Karpas-422 (cell line): ENCODE measurements at places on chromosomes 12 and 14. TPM values are rescaled to one million over a fixed set of nuclear protein-coding genes. Genes with fewer than 3 reads are reported as not detected.

FAM90A1 gene
- total RNA-seq = not detected in 2 replicates

DNA sequence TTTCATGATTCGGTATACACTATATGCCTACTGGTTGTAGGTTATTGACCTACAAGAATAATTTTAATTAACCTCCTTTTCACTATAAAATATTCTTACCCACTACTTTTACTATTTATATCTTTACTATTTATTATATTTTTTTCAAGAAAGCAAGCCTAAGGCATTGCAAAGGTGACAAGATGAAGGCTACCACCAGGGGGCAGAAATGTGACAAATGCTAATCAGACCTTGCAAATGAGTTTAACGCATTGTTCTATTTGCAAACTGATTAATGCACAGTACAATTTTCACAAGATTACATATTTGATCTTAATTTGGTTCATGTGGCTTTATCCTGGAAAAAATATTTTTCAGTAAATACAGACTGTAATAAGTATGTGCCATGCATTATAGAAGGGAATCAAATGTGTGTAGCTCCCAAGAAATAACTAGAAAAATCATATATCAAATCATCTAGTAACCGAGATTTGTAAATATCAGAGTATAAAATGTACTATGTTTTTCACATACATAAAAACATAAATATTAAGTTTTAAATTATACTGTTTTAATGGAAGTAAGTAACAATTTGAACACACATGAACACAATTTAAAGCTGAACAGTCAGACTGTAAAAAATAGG, 107.0 kb downstream of the ADAMTS20 start:
- peak; percentile 87 for DNase-seq

DNA sequence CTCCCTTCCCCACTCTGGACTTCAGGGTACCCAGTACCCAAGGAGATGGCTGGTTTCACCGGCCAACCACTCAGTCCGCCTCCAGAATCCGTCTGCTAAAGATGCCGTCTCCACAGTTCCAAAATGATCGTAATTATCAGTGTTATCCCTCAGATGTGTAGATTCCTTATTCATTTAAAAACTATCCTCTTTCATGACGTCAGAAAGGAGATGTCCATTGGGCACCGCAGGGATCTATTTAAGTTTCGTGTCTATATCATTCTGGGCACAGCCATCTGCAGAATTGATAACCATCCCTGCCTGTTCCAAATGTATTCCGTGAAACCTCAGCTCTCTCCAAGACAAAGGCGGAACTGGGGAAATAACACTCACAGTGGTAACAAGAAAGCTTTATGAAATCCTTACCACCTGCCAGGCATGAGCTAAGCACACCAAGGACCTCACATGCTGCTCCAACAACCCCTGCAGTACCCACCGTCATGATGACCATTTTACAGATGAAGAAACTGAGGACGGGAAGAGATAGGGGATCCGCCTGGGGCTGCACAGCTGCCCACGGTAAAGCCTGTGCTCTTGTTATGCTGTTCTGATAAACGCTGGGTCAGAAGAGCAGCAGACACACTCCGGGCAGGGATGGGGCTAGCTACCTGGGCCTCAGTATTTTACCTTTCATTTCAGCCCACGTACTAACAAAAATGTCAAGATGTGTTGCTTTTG, 90.0 kb downstream of the BCL11B start:
- no peak for DNase-seq

- no peak for DNase-seq
Observed at GRCh38 chr12:3085341-3086139, 8.4 kb downstream of the TSPAN9 start.

DNA sequence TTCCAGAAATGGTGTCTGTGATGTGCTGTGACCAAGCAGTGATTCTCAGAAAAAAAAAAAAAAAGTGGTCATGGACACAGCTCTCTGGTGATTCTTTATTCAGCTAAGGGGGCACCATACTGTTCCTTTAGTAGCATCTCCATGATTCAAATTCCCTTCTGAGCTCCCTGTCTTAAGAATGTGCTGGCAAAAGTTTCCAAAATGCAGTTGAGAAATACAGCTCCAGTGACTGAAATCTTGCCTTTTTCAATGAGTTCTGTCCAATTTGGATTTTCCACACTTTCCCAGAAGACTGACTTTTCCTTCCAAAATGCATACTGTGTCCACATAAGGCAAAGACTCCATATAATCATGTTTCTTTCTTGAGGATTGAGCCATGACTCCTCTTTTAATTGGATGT, 24.3 kb upstream of the CPM start:
- DNase-seq = no peak

TAS2R30 gene
- 6.0 and 13.9 TPM in 2 replicates for total RNA-seq

AMDHD1 gene
- total RNA-seq = 0.29 and 0.56 TPM in 2 replicates

DNA sequence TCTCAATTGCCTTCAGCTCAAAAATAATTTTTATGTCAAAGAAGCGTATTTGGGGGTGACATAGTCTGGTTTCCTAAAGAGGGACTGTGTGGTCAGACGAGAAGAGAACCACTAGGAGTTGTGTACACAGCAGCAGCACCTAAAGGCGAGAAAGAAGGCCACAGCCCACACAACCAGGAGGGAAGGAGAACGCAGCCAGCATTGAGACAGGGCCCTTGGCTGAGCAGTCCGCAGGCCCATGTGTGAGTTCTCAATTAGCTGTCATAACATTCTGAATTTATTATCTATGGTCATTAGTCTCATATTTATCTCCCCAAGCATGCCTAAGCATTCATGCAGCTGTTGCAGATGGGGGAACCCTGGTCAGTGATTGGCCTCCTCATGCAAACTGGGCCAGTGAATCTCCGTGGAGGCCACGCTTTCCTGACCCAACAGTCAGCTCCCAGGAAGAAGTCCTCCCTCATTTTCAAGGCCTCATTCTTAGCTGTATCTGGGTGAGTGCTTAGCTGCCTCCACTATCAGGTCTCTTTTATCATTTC, 81.2 kb upstream of the ATF7IP start:
- peak; percentile 72 for DNase-seq

LRFN5 gene
- not detected in 2 replicates for total RNA-seq

LRP1-AS gene
- not detected in 2 replicates for total RNA-seq

DNA sequence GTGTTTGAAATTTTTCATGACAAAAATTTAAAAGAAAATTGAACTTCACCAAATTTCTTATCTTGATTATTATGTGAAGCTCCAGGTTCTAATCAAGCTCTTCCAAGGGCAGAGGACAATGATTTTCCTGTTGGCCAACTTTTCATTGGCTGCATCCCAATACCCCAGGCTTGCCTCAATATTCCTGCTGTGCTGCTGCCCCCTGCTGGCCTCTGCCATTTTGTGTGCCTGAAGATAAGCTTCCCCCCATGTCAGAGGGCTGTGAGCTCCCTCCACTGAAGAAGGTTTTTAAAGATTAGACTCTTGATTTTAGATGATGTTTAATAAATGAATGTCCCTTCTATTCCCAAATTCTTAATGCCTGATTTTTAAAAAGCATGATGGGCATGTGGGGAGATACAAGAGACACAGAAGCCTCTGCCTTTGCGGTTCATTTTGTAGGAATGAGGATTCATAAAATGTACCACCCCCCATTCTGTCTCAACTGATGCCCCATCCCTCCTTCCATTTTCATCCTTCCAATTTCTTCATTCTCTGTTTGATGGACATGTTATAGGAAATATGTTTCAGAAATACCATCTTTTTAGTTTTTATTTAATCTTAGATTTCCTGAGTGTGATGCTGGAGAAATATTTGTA, 76.7 kb upstream of the RGS6 start:
- peak; percentile 87 for DNase-seq

DNA sequence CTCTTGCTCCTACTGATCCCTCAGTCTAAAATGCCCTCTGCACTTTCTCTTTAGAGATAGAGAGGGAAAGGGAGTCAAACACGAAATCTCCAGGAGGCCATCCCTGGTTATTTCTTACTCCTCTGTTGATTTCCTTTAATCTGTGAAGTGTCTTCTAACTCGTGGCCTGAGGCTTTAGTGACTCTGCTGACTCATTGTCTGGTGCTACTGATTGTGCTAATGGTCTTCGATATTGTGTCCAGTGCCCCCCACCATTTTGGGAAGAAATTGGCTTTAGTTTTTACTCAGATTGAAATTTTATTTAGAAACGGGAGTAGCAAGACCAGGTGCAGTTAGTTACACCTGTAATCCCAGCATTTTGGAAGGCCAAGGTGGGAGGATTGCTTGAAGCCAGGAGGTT, 839 bp downstream of the CLEC9A start:
- no peak for DNase-seq

- no peak for DNase-seq
Observed at GRCh38 chr12:30631740-30632139, 63.9 kb downstream of the IPO8 start.

SYT1 gene
- not detected in 2 replicates for total RNA-seq

DNA sequence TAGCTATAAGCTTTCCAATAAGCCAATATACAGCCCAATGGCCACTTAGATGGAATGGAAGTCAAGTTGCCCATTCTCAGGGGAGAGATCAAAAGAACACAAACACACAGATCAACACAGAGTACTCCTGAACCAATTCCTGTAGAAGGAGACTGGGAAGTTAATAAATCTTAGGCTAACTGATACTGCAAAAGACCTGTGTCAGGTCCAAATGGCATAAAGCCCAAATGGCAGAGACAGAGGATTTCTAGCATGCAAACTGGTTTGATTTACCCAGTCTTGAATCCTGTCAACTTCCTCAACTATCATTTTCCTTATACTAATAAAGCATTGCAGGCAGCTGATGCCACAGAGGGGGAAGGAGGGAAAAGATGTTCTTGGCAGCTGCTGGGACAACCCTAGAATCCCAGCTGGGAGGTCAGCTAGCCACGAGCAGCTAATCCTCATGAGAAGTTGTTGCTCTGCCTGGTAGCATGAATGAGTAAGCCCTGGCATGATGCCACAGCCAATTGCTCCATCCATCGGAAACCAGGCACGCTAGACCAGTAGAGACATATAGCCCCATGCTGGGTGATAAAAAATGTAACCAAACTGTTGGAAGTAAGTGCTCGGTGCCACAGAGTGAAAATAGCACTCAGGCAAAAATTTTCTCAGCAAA, 26.2 kb downstream of the ANG start:
- no peak for DNase-seq

DNA sequence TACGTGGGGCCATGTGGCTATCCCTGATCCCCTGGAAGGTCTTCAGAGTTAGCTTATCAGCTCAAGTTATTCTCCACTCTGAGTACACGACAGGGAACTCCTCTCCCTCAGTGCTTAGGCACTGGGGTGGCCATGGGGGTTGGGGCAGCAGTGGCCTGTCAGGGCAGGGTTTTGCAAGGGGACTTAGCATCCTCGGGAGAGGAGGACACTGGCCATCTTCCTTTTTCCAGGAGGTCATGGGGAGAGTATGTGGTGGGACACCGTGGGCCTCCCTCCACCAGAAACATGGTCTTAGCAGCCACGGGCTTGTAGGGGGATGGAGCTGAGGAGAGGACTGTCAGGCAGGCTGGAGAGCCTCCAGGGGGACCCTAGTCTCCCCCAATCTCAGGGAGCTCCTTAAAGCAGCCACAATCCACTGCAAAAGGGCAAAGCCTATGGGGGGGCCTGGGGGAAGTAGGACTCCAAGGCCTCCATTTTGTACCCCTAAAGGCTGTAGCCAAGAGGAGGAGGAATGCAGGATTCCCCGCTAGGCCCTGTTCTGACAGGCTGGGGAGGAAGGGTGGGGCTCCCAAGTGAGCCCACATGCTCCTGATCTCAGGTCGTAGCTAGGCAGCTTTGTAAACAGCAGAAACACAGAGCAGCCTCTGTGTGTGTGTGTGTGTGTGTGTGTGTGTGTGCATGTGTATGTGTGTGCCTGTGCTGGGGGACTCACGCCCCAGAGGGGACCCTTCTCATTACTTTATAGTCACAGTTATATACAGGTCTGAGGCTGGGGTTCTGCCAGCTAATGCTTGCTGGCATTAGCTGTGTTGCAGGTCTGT, 36.6 kb downstream of the KRT80 start:
- DNase-seq = no peak

IL26 gene
- total RNA-seq = not detected in 2 replicates

DNA sequence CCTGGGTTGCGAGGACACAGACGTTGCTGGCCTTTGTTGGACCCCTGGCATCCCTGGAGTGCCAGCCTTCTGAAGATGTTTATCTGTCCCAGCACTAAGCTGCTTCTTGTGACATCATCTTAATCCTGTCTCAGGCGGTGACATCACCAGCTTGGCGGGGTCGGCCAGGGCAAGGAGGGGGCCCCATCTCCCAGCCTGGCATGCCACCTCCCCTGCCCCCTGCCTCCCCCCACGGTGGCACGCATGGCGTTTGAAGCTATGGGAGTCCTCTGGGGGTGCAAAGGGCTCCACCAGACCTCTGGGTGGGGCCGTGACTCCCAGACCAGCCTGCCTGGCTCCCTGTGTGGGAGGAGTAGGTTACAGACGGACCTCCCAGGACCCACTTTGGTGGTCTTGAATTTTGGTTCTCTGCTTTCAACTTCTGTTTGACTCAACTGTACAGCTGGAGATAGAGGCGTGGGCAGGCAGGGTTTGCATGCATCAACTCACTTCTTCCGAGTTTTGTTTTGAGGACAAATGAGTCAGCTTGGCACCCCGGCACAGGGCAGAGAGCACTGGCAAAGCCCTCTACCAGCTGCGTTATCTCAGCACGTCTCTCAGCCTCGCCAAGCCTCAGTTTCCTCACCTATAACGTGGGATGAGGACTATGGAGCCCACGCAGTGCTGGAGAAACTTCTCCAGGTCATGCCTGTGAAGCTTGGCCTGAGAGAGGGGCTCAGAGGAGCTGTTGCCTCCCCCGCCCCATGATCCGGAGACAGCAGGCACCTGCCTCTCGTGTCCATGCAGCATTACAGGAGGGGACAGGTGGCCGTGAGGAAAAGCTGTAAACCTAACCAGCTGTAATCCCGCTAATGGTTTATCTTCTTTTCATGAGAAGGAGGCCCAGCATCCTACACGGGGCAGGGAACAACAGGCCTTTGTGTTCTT, 38.8 kb upstream of the EML1 start:
- no peak for DNase-seq

DNA sequence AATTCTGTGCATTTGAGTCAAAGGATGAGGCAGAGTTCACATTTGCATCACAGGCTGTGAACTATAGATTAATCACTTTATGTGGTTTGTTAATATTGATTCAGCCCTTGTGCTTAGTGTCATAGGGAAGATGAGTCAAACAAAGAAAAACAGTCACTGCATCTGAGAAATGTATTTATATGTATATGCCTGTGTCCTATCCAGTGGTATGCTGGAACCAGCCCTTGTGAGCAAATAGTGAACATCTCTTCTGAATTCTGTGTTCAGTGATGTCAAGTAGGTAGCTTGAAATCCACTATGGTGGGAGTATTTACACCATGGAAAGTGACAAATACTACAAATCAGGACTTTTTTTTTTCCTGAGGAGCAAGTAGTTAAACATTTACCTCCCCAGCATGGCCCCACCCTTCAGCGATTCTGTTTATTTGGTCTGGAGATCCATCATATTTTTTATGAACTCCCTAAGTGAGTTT, 128.5 kb downstream of the HMGA2 start:
- no peak for DNase-seq

GRCh38 chr12:107378609-107379008, 285.3 kb upstream of the CRY1 start:
- DNase-seq = no peak
